Natural killer cell (primary cell): ENCODE measurements at places on chromosomes 3 and 15. TPM values are rescaled to one million over a fixed set of nuclear protein-coding genes. Genes with fewer than 3 reads are reported as not detected.
A peak's percentile ranks its signal among the peaks of the same experiment; 100 is the strongest.

DNA sequence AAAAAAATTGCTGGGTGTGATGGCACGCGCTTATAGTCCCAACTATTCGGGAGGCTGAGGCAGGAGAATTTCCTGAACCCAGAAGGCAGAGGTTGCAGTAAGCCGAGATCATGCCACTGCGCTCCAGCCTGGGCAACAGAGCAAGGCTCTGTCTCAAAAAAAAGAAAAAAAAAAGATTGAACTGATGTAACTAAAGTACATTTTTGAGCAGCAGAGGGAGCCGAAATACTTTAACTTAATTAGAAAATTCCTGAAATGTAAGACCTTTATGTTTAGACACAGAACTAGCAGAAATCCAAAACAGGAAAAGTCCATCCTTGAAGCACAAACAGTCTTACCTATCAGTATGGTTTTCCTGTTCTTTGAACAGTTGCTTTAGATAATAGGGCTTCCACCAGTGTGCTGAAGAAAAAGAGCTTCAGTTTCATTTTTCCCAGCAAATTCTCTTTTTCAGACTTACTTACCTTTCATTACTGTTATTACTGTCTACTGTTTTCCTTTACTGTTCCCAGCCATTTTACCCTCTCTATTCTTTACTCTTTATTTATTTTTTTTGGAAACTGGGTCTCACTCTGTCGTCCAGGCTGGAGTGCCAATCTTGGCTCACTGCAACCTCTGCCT is 33.4 kb upstream of the ZNF609 start:
- H3K27ac ChIP-seq: no peak overlapping the region
- peaks cover 48% of the 10 kb centered on the region for H3K36me3 ChIP-seq
- H3K4me3 ChIP-seq: no peak overlapping the region
- DNase-seq: no peak

Gene THOC7
- total RNA-seq: 35.8 TPM

DNA sequence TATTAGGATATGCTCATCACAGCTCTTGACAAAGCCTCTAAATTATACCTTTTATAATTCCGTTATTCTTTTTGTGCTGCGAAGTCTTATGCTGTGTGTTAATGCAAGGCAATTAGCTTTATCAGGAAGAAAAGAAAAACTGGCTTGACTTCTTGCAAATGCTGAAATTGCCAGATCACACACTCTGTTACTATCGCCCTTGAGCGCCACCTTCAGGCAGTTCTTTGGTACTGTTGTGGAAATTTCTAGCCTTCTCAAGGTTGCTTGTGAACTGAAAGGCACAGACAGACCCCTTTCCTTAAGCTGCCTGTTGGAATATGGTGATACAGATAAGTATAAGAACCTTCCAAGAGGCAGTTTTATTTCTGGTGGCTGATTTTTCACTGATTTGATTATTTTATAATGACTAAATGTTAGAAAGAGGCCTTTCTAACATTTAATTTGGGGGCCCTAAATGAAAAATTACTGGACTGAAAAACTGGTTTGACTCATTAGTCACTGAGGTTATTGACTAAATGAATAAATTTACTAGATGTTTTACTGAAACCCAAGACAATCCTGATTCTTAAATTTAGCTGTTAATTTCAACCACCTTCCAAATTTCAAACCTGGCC is 126.2 kb upstream of the RASGRP1 start:
- peaks cover 30% of the 10 kb centered on the region for H3K4me1 ChIP-seq
- H3K27ac ChIP-seq: no peak overlapping the region
- DNase-seq: peak; percentile 95
- no peak overlapping the region for H3K4me3 ChIP-seq
- no peaks in the 10 kb centered on the region for H3K27me3 ChIP-seq

GRCh38 chr3:32510075-32510724 is 7.5 kb upstream of the CMTM6 start:
- no peaks in the 10 kb centered on the region for H3K4me1 ChIP-seq
- H3K27me3 ChIP-seq: no peaks in the 10 kb centered on the region
- no peak overlapping the region for H3K4me3 ChIP-seq

GRCh38 chr15:80403712-80404056 is 498 bp upstream of the ARNT2 start:
- no peak overlapping the region for H3K4me3 ChIP-seq
- peaks cover 9% of the 10 kb centered on the region for H3K27me3 ChIP-seq
- no peak overlapping the region for H3K27ac ChIP-seq
- DNase-seq: no peak

Gene KBTBD13
- not detected for total RNA-seq
